GM12878 (cell line): ENCODE measurements at places on chromosomes 7 and 10. TPM values are rescaled to one million over a fixed set of nuclear protein-coding genes. Genes with fewer than 3 reads are reported as not detected.

The OPALIN gene
- total RNA-seq: not detected in 2 replicates

The GBX1 gene
- total RNA-seq: not detected in 2 replicates

The CFTR gene
- 0.21 and 0.37 TPM in 2 replicates for total RNA-seq

The PNLIPRP1 gene
- total RNA-seq: 0.74 and 1.5 TPM in 2 replicates

The MKI67 gene
- 168 and 183 TPM in 2 replicates for total RNA-seq

DNA sequence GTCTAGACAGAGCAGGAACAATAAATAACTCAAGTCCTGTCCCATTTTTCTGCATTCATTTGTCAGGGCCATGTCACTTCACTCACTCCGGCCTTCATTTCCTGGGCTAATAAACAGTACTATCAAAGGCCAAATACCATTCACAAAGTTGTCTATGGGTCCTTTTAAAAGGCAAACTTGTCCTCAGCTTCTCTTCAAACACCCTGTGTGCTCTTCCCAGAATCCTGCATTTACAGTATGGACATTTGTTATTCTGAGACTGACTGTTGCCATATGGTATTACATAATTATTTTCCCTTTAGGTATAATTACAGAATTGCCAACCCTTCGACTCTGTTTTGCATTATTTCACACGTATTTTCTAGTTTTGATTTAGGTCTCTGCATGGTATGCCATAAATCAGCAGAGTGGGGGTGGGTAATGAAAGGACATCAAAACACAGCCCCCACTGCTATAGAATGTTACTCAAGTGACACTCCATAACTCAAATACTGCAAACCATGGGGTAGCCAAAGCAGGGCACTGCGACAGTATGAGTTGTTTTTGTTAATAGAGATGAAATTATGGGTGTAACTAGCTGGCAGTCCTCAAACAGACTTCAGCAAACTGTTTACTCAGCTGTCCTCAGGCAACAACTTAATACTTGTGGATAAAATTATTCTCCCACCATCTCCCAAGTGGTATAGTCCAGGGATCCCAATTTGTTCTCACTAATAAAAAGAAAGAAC lies 183.7 kb downstream of the TRIL start:
- no peak for DNase-seq
- no peaks in the 10 kb centered on the region for H3K36me3 ChIP-seq
- H3K27me3 ChIP-seq: no peaks in the 10 kb centered on the region
- H3K4me1 ChIP-seq: no peaks in the 10 kb centered on the region
- no peak overlapping the region for H3K27ac ChIP-seq
- no peak overlapping the region for H3K4me3 ChIP-seq

DNA sequence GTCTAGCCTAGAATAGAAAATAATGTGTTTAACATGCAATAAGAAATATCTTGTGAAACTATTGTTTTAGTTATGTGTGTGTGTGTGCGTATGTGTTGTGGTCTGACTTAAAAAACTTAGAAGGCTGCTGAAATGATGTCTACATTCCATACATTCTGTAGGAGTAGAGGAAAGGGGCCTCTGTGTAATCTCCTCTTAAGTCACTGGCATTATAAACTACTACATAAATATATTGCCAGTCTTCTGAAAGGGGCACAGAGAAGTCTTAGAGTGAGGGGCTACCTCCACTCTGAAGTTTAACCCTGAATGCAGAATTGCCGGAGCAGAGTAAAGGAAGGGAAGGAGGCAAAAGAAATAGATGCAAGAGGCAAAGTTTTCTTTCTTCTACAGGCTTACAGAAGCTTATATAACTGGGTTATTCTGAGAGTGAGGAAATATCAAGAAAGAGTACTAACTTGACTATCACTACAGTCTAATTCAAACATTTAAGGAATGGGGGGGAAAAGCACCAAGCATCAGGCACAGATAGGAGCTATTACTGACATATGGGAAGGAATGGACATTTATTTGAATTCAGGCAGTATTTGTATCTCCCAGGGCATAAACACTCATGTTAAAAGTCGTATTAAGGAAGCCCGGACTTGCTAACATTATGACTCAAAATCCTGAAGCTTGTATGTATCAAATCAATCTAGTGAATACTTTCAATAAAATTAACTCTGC lies 75.7 kb downstream of the DNAJC1 start:
- H3K27me3 ChIP-seq: no peaks in the 10 kb centered on the region
- no peak overlapping the region for H3K4me3 ChIP-seq
- no peaks in the 10 kb centered on the region; the same call in 1 of the 2 replicates for H3K36me3 ChIP-seq
- H3K4me1 ChIP-seq: no peaks in the 10 kb centered on the region

GRCh38 chr7:134400859-134401258 lies 58.0 kb downstream of the AKR1B1 start:
- no peaks in the 10 kb centered on the region for H3K27me3 ChIP-seq
- H3K4me3 ChIP-seq: no peak overlapping the region
- no peak for DNase-seq
- H3K4me1 ChIP-seq: no peaks in the 10 kb centered on the region
- no peaks in the 10 kb centered on the region for H3K36me3 ChIP-seq
- H3K27ac ChIP-seq: no peak overlapping the region

GRCh38 chr7:1357601-1358271 lies 101.5 kb downstream of the MICALL2 start:
- H3K4me1 ChIP-seq: no peaks in the 10 kb centered on the region
- no peaks in the 10 kb centered on the region for H3K27me3 ChIP-seq
- DNase-seq: no peak
- no peak overlapping the region for H3K27ac ChIP-seq

DNA sequence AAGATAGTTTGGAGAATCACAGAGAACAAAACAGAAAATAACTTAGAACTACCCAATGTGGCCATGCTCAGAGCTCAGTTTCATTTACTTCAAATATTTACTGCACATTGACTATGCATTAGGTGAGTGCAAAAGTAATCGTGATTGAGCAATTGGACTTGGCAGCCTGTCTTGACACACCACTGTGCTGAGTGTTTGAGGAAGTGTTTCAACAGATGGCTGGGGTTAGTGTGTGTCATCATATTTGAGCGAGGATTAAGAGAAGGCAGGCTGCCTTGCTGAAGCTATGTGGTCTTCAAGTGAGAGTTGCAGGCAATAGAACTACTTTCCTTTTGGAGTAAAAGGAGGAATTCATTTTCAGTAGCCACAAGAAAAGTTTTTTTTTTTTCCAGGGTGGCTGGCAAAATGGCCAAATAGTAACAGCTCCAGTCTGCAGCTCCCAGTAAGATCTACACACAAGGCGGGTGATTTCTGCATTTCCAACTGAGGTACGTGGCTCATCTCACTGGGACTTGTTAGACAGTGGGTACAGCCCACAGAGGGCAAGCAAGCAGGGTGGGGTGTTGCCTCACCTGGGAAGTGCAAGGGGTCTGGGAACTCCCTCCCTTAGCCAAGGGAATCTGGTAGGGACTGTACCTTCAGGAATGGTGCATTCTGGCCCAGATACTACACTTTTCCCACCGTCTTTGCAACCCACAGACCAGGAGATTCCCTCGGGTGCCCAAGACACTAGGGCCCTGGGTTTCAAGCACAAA lies 37.6 kb downstream of the AKR1C4 start:
- H3K27ac ChIP-seq: no peak overlapping the region
- H3K4me1 ChIP-seq: no peaks in the 10 kb centered on the region
- H3K4me3 ChIP-seq: no peak overlapping the region
- no peaks in the 10 kb centered on the region for H3K36me3 ChIP-seq

DNA sequence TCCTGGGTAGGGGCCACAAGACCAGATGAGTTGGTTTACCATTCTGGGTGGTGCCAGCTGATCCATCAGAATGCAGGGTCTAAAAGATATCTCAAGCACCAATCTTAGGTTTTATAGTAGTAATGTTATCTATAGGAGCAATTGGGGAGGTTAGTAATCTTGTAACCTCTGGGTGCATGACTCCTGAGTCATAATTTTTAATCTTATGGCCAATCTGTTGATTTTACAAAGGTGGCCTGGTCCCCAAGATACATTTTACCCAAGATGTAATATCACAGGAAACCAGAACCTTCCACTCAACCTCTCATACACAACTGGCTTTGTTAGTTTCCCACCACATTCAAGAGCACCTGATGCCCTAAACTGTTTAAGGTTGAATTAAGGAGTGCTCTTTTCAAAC lies 79.5 kb downstream of the C1GALT1 start:
- DNase-seq: no peak
- H3K4me1 ChIP-seq: peaks cover 13% of the 10 kb centered on the region
- H3K4me3 ChIP-seq: no peak overlapping the region
- H3K36me3 ChIP-seq: no peaks in the 10 kb centered on the region
- no peak overlapping the region for H3K27ac ChIP-seq

DNA sequence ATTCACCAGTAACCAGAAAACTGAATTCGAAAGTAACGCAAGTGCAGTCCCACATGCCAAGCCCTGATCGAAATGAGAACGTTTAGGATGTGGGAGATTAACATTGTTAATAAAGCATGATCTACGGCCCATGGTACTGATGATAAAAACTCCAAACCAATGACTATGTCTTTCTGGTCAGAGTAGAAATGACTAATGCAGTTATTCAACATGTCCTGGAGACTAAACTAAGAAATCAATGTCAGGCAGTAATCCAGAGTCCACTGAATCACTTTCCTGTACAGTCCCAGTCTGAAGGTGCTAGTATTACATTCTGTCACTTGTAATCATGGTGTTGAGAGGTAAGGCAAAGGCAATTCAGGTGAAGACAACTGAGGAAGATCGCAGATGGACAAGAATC lies 14.4 kb downstream of the NPSR1 start:
- no peaks in the 10 kb centered on the region for H3K36me3 ChIP-seq
- H3K4me1 ChIP-seq: no peaks in the 10 kb centered on the region
- no peaks in the 10 kb centered on the region for H3K27me3 ChIP-seq
- no peak overlapping the region for H3K27ac ChIP-seq
- no peak overlapping the region for H3K4me3 ChIP-seq

DNA sequence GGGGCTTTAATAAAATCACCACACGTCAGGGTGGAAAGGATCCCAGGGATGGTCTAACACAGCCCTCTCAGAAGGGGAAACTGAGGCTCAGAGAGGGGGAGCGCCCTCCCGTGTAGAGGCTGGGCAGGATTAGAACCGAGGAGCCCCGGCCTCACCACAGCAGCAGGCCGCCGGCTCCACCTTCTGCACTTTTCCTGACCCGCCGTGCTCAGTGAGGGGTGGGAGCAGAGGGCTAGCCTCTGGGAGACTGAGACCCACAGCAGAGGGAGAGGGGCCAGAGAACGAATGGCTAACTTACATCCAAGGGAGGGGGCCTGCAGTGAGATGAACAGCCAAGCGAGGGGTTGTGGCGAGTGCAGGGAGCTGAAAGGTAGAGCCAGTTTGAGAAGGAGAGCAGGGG lies 79.5 kb downstream of the COL13A1 start:
- H3K27ac ChIP-seq: no peak overlapping the region
- H3K36me3 ChIP-seq: no peaks in the 10 kb centered on the region
- no peaks in the 10 kb centered on the region; the same call in 1 of the 2 replicates for H3K27me3 ChIP-seq
- no peak overlapping the region for H3K4me3 ChIP-seq
- H3K4me1 ChIP-seq: no peaks in the 10 kb centered on the region
- DNase-seq: no peak

DNA sequence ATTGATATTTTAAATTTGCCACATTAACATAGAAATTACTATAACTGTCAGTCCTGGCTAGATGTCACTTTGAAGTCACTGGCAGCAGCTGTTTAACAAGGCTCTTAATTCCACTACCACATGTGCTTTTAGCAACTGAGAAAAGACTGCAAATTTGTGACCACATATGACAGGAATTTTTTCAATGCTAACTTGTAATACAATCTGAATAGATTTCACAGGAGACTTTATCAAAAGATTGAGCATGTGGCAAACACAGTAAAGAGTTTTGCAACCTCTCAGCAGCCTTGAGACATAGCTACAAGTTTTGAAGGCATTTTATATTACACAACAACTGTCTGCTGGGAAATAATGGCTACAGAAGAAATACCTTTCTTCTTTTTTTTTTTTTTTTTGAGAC lies 73.0 kb downstream of the MICU1 start:
- no peak overlapping the region for H3K4me3 ChIP-seq
- H3K27me3 ChIP-seq: no peaks in the 10 kb centered on the region
- no peaks in the 10 kb centered on the region; the same call in 1 of the 2 replicates for H3K36me3 ChIP-seq
- no peak for DNase-seq
- no peak overlapping the region for H3K27ac ChIP-seq

DNA sequence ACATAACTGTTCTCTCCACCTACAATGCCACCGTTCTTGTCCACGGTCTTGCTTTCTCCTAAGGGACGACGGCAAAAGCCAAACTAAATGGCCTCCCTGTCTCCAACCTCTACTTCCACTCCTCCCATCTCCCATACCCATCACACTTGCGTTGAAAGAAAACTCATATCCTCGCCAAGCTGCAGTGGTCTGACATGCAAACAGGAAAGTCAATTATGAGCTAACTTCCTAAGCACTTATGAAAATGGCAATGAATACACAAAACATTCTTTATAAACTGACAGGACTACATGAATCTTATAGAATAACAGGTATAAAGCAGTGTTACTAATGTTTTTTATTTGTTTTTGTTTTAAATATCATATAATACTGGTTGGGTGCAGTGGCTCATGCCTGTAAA lies 46.4 kb downstream of the TYW1B start:
- H3K27me3 ChIP-seq: no peaks in the 10 kb centered on the region
- no peak overlapping the region for H3K27ac ChIP-seq
- no peak for DNase-seq
- H3K36me3 ChIP-seq: no peaks in the 10 kb centered on the region
- no peak overlapping the region for H3K4me3 ChIP-seq

GRCh38 chr7:36692456-36692855 lies 31.8 kb downstream of the AOAH start:
- H3K27me3 ChIP-seq: no peaks in the 10 kb centered on the region
- H3K4me1 ChIP-seq: peaks cover 10% of the 10 kb centered on the region
- no peak overlapping the region for H3K4me3 ChIP-seq
- no peaks in the 10 kb centered on the region for H3K36me3 ChIP-seq
- H3K27ac ChIP-seq: no peak overlapping the region
- no peak for DNase-seq

- DNase-seq: no peak
- no peaks in the 10 kb centered on the region for H3K4me1 ChIP-seq
- no peaks in the 10 kb centered on the region for H3K27me3 ChIP-seq
- no peak overlapping the region for H3K27ac ChIP-seq
- H3K36me3 ChIP-seq: no peaks in the 10 kb centered on the region
Measured at GRCh38 chr7:104296266-104296665, 32.1 kb upstream of the LHFPL3 start.

DNA sequence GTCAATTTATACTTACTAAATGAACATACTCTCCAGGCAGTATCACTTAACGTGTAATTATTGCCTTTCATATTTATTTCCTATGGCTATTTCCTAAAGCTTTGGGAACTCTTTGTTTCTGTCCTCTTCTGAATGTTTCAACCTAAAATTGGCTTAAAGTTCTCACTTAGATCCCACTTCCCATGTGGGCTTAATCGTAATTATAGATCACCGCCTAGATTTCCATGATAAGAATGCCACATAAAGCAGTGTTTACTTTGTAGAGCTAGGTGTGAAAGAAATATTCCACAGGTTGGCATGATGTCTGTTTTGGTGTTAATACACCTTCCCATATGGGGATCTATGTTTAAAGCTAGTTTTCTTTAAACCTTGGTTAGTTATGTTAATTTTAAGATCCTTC lies 1.5 kb downstream of the HDAC9 start:
- no peak overlapping the region for H3K27ac ChIP-seq
- no peaks in the 10 kb centered on the region for H3K36me3 ChIP-seq
- H3K4me3 ChIP-seq: 0 out of 2 replicates have a peak overlapping the region, but pooled peaks have one; percentile 67
- H3K27me3 ChIP-seq: no peaks in the 10 kb centered on the region
- peaks cover 18% of the 10 kb centered on the region for H3K4me1 ChIP-seq
